ENCODE measurements at places on chromosomes 13 and 19.
A peak's percentile ranks its signal among the peaks of the same experiment; 100 is the strongest.

DNA sequence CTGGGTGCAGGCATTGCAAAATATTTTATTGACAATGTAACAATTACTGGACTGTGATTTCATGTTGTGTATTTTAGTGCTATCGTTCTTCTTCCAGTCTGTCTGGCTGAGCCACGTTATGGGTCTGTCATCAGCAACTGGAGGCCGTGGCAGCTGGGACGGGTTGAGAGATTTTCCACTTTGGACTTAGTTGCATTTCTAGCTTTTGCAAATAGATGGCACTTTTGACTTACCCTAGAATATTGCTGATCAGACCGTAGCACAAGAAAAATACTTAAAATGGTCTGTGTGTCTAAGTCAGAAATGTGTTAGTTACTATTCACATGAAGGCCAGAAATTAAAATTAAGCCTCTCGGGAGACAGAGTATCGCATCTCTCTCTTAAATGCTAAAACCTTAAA lies 211.1 kb downstream of the TEX29 start:
- DNase-seq: peak; percentile 4

- no peak for DNase-seq
These were observed 7.0 kb downstream of the ZNF749 start for GRCh38 chr19:57441979-57442752.

DNA sequence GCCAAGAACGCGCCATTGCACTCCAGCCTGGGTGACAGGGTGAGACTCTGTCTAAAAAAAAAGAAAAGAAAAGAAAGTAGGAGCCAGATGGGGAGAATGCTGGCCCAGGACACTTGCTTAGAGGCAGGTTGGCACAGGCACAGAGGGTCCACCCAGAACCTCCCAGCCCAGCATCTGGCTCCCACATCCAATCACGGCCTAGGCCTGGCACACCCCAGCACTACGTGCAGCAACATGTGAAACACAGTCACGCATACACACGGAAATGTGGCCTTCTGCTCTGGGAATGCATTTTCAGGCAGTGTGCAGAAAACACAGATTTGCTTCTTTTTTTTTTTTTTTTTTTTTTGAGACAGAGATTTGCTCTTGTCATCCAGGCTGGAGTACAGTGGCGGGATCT lies 20.9 kb upstream of the FOSB start:
- DNase-seq: no peak

GRCh38 chr19:2805261-2805900 lies 14.3 kb upstream of the ZNF554 start:
- no peak for DNase-seq

DNA sequence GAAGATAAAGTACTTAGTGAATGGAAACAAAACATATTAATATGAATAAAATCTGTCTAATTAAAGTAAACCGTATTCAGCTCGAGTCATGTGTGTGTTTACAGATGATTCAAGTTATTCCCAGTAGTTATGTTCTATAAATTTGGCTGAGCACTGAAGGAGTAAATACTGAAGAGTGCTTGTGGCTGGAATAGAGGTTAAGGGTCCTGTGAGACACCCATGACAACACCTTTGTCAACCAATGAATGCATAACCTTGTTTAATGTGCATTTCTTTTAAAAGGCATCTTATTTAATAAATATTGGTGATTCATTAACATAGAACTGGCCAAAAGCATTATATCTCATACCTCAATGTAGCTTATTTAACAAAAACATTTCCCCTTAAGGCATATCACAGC lies 577.8 kb upstream of the SLITRK5 start:
- DNase-seq: no peak

DNA sequence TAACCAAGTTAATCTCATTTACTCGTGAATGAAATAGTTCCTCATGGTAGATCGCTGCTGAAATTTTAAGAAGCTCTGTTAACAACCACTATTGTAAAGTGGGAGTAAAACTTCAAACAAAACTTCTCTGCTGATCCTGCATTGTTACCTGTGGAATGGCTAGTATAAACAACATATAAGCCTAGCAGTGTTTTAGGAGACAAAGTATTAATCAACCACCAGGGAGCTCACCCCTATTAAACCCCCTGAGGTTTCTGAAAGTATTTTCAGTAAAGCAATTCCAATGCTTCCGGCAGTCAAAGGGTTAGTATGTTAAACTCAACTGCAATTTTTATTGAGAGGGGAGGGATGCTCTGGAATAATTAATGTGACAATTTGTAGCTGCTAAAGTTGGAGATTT lies 30.0 kb upstream of the PCDH17 start:
- DNase-seq: no peak

- DNase-seq: no peak
These were observed 851 bp downstream of the ZNF320 start for GRCh38 chr19:52896431-52897137.

DNA sequence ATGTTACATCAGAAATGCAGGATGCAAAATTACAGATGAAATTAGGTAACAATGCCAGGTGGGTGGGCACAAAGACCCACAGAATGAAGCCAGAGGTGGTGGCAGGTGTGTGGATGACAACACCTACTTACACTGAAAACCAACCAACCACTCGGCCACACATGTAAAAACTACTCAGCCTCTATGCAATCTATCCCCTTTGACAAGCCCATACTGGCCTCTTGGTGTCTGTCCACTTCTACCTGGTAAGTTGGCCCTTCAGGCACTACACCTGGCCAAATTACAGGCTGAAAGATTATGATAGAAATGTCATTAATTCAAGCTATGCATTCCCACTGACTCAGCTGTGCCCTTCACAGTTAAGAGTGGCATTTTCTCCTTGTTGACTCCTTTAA lies 50.0 kb downstream of the BRD4 start:
- DNase-seq: no peak

DNA sequence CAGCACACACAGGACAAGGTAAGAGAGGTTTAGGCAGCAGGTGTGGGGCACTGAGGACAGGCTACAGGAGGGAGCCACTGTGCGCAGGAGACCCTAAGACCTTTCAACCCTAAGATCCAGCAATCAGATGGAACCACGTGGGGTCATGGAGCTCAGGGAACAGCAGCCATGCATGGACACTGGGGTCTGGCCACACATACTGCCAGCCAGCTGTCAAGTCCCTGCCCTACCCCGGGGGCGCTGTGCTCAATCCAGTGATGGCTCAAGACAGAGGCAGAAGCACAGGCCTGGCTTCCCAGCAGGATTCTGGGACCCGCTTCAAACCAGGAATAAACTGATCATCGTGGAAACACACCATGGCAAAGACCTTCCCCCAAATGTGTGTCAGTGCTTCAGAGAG lies 25.5 kb upstream of the EPHX3 start:
- DNase-seq: no peak

- no peak for DNase-seq
These were observed 53.5 kb downstream of the IPO5 start for GRCh38 chr13:98007001-98007400.

GRCh38 chr19:40831502-40832430 lies 18.5 kb downstream of the CYP2A6 start:
- DNase-seq: no peak

DNA sequence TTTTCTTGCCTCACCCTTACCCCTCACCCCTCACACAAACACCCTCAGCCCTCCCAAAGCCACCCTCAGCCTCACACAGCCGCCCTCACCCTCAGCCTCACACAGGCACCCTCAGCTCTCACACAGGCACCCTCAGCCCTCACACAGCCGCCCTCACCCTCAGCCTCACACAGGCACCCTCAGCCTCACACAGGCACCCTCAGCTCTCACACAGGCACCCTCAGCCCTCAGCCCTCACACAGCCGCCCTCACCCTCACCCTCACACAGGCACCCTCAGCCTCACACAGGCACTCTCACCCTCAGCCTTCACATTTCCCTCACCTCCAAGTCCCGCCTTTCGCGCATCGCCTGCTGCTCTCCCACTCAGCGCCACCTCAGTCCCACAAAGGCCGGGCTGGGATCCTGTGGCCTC lies 287 bp upstream of the ZSCAN22 start:
- no peak for DNase-seq

- no peak for DNase-seq
These were observed 4.2 kb downstream of the C5AR1 start for GRCh38 chr19:47313754-47314295.

DNA sequence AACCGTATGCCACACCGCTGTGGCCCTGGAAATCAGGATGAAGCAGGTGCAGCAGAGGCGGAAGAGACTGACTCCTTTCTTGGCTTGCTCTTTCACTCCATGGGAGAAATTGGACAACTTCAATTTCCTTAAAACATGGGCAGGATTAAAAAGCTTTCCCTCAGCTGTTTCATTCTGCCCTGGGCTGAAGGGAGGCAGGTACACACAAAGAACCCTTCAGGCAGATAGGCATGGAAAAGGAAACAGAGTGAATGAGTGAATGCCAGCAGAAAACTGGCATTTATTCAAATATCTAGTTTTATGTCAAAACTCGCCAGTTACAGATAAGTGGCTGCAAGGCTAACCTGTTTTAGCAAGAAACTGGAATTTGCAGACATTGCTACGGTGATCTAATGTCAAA lies 71.0 kb upstream of the SLC15A1 start:
- DNase-seq: no peak

DNA sequence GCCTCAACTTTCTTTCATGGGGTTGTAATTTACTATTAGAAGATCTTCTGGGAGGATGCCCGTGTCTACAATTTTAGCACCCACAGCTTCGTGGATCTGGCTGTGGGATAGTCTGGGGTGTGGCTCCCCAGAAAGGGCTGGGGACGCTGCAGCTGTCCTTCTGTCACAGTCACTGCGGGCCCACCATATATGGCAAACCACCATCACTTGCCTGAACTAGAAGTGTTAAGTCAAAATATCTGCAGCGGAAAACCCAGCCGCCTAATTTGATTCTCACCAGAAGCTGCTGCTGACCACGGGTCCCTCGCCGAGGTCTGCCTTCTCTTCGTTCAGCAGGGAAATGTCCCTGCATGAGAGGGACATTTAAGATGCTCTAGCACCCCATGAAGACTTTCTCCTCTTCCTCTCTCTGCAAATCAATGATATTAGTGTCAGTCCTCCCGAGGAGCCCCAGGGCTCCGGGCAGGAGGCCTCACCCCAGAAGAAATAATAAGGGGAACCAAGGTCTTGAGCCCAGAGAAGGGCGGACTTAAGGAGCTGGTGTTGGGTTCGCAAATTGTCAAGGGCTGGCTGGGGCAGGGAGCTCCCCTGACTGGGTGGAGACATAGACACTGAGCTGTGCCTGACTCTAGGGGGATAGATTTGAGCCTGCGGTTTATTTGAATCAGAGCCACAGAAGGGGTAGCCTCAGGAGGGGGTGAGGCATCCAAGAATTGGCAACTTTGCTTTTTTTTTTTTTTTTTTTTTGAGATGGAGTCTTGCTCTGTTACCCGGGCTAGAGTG lies 3.0 kb upstream of the MATK start:
- DNase-seq: no peak

DNA sequence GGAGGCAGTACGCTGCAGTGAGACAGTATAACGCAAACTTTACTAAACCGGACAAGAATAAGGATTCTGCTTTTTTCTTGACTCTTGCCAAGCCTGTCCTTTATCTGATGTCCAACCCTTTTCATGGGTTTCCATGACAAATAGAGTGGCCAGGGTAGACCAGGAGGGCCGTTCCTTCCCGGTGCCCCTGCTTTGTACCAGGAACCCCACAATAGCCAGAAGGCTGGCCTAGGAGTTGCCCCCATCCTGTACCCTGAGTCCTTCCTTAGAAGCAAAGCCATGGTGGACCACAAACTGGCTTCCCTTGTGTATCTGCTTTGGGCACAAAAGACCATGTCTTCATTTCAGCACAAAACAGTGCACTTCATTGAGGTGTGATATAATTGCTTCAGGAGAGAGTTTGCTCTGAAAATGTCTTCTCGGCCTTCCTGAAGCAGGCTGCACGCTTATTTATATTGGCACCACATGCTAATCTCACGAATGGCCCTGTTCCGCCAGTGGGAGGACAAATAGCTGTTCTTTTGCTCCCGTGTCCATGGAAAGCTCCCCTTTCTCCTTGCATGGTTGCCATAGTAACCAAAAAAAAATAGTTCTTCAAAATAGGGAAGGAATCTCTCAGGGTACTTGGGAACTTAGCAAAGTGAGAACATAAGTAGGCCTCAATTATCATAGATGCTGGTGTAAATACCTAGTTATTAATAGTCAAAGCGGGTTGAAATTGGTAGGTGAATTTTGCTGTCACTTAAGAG lies 222.1 kb downstream of the ZIC5 start:
- no peak for DNase-seq

DNA sequence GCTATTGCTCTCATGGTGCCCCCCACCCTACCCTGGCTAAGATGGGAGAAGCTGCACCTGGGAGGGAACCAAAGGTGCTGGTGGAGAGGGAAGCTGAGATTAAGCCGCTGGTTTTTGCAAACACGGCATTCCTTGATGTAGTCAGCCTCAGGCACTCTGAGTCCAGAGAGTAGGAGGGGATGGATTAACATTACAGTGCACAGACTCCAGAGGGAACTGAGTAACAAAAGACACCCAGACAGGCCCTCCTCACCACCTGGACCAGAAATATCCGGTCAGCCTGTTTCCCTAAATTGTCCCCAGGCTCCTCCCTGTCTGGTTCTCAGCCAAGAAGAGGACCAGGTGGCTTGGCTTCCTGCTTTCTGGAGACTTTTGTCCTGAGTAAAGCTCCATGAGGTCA lies 28.9 kb upstream of the PABPC3 start:
- no peak for DNase-seq

GRCh38 chr13:37700887-37701286 lies 102.3 kb upstream of the POSTN start:
- DNase-seq: no peak

DNA sequence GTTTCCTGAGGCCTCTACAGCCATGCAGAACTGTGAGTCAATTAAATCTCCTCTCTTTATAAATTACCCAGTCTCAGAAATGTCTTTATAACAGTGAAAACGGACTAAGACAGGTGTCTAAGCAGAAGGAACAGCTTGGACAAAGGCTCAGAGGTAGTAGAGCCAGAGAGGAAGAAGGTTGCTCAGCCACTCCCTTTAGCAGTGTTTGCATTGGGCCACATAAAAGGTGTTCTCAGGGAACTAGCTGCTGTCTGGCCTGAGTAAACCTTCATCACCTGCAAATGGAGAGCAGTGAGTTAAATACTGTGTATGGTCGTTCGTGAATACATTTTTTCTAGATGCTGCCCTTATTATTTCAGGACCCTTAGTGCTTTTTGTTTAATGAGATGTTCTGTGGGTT lies 383.4 kb downstream of the EFNB2 start:
- DNase-seq: no peak

DNA sequence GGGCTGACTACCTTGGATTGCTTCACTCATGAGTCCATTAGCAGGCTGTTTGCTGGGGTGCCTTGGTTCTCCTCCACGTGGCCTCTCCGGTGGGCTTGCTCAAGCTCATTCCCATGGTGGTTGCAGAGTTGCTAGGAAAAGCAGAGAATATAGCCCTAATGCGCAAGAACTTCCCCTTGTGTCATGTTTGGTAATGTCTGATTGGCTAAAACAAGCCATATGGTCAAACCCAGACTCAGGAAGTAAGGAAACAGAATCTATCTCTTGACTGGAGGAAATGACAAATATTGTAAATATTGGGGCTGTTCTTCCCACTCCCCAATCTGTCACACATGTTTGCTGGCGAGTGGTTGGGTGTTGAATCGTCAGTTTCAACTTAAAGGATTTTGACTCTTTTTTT lies 12.1 kb downstream of the NFILZ start:
- no peak for DNase-seq

- DNase-seq: no peak
These were observed 10.9 kb downstream of the SLC46A3 start for GRCh38 chr13:28707629-28708427.

GRCh38 chr13:101707659-101708058 lies 255.2 kb downstream of the ITGBL1 start:
- DNase-seq: no peak
